ENCODE measurements at places on chromosomes 4 and X. TPM values are rescaled to one million over a fixed set of nuclear protein-coding genes. Genes with fewer than 3 reads are reported as not detected.

CDX4 gene
- not detected for total RNA-seq

DRD5 gene
- not detected for total RNA-seq

FDCSP gene
- not detected for total RNA-seq

ATP11C gene
- 56.0 TPM for total RNA-seq

ATOH1 gene
- not detected for total RNA-seq

MAGEB17 gene
- total RNA-seq: not detected

FRG2 gene
- not detected for total RNA-seq

MAOA gene
- total RNA-seq: 27.6 TPM

TASL gene
- not detected for total RNA-seq

SHROOM2 gene
- total RNA-seq: under 0.01 TPM

AMBN gene
- not detected for total RNA-seq

ABCG2 gene
- total RNA-seq: 1.3 TPM

ADH6 gene
- total RNA-seq: not detected

INTU gene
- total RNA-seq: 9.5 TPM

UGT2B7 gene
- total RNA-seq: not detected

GNRHR gene
- not detected for total RNA-seq

EIF1AX gene
- total RNA-seq: 21.8 TPM

FAM13A gene
- total RNA-seq: 21.1 TPM

ITM2A gene
- total RNA-seq: 0.17 TPM

CT47B1 gene
- not detected for total RNA-seq

IRAK1 gene
- total RNA-seq: 65.9 TPM

KLF8 gene
- total RNA-seq: 1.0 TPM

ETDB gene
- total RNA-seq: not detected

TACC3 gene
- total RNA-seq: 7.3 TPM

MAOB gene
- 4.6 TPM for total RNA-seq

GPR101 gene
- not detected for total RNA-seq

ASMT gene
- total RNA-seq: not detected

NEXMIF gene
- under 0.01 TPM for total RNA-seq

DCLK2 gene
- 14.0 TPM for total RNA-seq

GAB3 gene
- 4.1 TPM for total RNA-seq

RENBP gene
- total RNA-seq: 5.4 TPM

MTNR1A gene
- not detected for total RNA-seq

UGT2B28 gene
- not detected for total RNA-seq

PAGE2B gene
- not detected for total RNA-seq

NLRP2B gene
- under 0.01 TPM for total RNA-seq

LANCL3 gene
- not detected for total RNA-seq

COMMD8 gene
- total RNA-seq: 23.6 TPM

Data from fibroblast of lung (primary cell).